T47D (cell line): ENCODE measurements at places on chromosomes 5 and 9.

GRCh38 chr5:129972465-129973141, 68.3 kb downstream of the CHSY3 start:
- no peak for DNase-seq

GRCh38 chr5:151016700-151017099, 3.7 kb upstream of the GPX3 start:
- DNase-seq: no peak

GRCh38 chr9:69122082-69122548, 52.0 kb upstream of the TJP2 start:
- DNase-seq: peak; percentile 42

- DNase-seq: no peak
Measured at GRCh38 chr9:13431222-13431536, 151.7 kb upstream of the MPDZ start.

GRCh38 chr9:93825348-93826115, 129.6 kb downstream of the BARX1 start:
- no peak for DNase-seq

GRCh38 chr5:142506756-142507155, 179.1 kb downstream of the FGF1 start:
- no peak for DNase-seq

GRCh38 chr9:35172878-35173277, 11.1 kb downstream of the UNC13B start:
- DNase-seq: no peak

GRCh38 chr5:175021841-175022625, 297.7 kb downstream of the MSX2 start:
- no peak for DNase-seq

DNA sequence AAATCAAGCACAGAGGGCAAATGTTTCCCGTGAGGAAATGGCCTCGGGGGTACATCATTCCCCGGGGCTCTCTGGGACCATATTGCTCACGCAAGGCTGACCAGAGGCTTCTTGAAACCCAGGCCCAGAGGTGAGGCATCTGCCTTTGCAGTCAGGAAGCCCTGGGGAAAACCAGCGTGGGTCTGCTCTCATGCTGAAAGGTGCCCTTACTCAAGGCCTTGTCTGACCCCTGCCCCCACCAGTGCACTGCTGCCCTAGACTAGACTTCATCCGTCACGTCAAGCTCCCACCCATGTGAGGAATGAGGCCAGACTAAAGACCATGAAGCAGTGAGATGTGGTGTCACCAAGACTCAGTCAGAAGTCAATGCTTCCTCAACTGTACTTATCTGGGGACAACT, 66.1 kb downstream of the PAX5 start:
- no peak for DNase-seq

- peak; percentile 68 for DNase-seq
Measured at GRCh38 chr9:126752881-126753670, 51.8 kb upstream of the ZBTB43 start.

GRCh38 chr5:150440948-150441812, 8.4 kb downstream of the RPS14 start:
- no peak for DNase-seq

DNA sequence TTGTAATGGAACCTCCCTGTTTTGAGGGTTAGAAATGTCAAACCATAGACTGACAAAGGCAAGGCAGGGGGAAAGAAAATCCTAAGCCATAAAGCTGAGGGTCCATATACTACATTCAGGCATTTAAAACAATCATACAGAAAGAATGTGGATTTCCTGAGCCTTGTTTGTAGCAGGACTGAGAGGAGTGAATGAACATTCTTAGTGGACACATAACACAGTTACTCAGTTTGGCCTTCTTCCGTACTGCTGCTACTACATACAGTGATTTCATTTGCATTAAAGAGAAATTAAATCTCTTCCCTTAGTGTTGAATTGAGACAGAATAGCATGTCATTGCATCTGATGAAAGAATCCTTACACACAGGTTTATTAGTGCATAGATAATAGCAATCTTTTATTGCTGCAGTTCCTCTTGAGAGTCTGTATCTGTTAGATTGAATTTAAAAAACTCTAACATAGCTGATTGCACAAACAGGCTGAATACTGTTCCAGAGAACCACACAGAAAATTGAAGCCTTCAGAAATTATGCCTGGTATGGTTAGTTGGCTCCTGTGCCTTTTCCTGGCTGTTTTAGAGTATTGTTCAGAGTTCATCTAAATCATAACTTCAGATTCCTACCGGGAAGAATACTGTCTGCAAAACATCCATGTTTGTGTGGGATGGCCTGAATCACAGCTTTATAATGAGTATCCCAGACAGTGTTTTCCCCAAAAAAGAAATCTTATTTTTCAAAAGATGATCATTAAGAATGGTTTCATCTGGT, 2.0 kb upstream of the MTX3 start:
- DNase-seq: no peak
